ENCODE measurements at places on chromosomes 6 and 20.

GRCh38 chr20:17210983-17211382 is 15.9 kb upstream of the PCSK2 start:
- DNase-seq: peak; percentile 19

- no peak for DNase-seq
Measured at GRCh38 chr20:35653893-35654292, 10.8 kb downstream of the CPNE1 start.

DNA sequence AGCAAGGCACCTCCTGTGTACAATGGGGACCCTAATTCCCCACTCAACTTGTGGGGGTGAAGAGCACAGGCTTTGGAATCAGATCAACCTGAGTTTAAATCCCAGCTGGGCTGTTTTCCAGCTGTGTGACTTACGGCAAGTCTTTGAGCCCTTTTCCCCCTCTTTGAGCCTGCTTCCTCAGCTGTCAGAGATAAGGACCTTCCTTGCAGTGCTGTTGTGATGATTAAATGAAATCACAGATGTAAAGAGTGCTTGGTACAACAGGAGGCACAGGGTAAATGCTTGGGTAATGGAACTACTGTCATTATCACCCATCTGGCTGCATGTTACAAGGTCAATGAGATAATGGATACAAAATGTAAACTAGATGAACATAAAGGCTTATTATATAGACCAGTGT is 3.2 kb downstream of the SNX21 start:
- no peak for DNase-seq

- DNase-seq: peak; percentile 21
Measured at GRCh38 chr20:60238992-60239660, 280.9 kb downstream of the CDH26 start.

DNA sequence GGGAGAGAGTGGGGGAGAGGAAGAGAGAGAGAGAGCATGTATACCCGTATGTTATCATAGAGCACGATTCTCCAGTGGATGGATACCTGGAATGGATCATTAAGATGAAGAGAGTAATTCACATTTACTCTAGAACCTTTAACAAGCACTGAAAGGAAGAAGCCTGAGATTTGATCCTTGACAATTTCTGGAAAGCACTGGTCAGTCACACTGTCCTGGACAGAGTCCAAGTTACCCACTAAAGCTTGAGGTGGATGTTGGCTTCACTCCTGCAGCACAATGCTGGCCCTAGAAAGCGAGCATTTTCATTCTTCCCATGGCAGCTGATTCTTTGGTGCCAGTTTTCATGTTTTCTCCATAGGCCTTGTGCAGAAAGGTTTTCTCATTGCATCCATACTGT is 25.6 kb downstream of the NFYA start:
- peak; percentile 5 for DNase-seq

Measured in M059J (cell line).